ENCODE measurements at places on chromosomes 3 and 15.

- peak; percentile 17 for DNase-seq
Observed at GRCh38 chr15:70584838-70585706, 178.3 kb downstream of the UACA start.

DNA sequence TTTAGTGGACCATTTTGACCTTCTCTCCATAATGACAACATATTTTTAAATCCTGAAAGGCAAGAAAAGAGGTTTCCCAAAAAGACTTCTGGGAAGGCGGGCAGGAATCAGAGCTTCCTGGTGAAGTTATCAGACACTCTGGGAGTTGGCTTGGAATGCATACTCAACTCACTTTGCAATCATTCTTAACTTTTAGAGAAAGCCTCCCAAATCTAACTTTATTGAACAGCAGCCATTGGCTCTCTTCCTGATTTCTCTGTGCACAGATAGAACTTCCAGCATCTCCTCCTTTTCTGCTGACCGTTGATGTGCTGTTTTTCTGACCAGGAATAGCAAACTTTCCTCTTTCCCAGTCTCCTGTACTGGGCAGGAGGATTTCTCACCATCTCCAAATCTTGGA is 44.6 kb downstream of the PLCL2 start:
- DNase-seq, result no peak

GRCh38 chr3:126654571-126655383 is at the start of gene TXNRD3:
TXNRD3 (minus strand) TSS chr3:126655124.
- peak; percentile 52 for DNase-seq

GRCh38 chr15:75727851-75728715 is 15.4 kb upstream of the CSPG4 start:
- peak; percentile 67 for DNase-seq

DNA sequence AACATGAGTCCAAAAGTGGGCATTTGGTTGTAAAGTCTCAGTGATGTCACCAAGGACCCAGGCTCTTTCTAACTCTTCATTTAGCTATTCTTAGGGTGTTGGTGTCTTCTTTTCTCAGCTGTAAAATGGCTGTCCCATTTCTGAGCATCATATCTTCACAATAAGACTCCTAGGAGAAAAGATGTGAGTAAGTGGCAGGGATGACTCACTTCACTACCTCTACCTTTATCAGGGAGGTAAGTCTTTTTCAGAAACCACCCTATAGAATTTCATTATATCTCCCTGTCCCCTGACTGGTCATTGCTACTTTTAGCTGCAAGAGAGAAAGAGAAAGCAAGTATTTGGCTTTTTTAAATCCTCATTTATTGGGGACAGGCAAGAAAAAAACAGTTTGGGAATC is 300.2 kb upstream of the RBMS3 start:
- DNase-seq, result no peak

GRCh38 chr15:96230526-96231181 is 99.8 kb upstream of the NR2F2 start:
- no peak for DNase-seq

GRCh38 chr15:81723701-81724100 is 322.1 kb downstream of the MEX3B start:
- no peak for DNase-seq

DNA sequence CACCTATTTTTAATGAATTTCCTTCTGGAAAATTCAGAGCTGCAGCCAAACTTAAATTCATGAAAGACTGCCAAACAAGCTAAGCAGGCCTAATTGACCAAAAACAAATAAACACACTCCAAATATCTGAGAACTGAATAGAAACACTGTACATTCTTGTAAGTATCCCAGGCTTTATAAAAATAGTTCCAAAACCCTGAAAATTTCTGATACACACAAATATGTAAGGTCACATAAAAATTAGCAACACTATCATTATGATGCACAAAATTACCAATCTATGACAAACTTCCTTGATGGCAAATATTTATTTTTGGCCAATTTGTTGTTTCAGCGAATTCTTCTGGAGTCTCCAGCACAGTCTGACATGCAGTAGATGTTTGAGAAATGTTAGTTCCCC is 117.9 kb upstream of the UBE2E2 start:
- DNase-seq, result no peak

GRCh38 chr3:28698706-28699105 is 350.1 kb upstream of the AZI2 start:
- no peak for DNase-seq

GRCh38 chr3:97430601-97431000 is 334.0 kb upstream of the ARL6 start:
- no peak for DNase-seq

GRCh38 chr3:43289401-43289800 is 3.1 kb downstream of the SNRK start:
- no peak for DNase-seq

- no peak for DNase-seq
Observed at GRCh38 chr3:30232142-30232541, 374.3 kb upstream of the TGFBR2 start.

DNA sequence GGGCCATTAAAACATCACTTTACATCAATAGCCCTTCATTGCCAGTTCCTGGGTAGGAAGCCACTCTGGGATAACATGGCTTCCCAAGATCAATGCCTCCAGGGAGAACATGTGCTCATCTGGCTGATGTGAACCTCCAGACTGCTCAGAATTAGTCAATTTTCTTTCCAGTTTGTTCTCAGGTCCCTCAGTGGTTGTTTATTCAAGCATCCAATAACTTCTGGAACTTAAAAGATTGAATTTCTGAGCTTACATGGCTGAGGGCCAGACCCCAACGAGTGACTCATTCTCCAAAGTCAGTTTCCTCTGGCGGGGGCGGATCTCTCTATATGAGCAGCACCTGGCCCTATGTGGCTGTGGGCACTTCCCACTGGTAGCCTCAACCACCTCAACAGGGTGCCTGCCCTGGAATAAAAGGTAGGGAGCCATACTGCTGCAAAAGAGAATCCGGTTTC is 34.0 kb downstream of the LYZL4 start:
- DNase-seq, result no peak

DNA sequence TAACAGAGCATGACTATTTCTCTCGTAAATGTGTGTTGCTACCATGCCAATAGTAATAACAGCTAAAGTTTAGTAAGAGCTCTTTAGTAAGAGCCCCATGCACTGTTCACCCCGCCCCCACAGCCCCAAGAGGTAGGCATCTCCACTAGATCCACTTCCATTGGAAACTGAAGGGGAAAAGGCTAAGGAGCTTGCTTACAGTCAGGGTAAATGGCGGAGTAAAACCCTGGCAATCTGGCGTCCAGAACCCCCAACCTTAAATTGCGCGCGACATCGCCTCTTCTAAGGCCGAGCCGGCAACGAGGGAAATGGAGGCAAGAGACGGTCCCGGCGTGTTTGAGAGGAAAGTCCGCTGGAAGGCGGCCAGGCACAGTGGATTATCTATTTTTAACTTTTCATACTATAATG is 654 bp upstream of the C3orf38 start:
- DNase-seq, result no peak

- no peak for DNase-seq
Observed at GRCh38 chr15:79136434-79137046, 46.0 kb upstream of the RASGRF1 start.

- DNase-seq, result no peak
Observed at GRCh38 chr15:91882858-91883586, 29.5 kb downstream of the SLCO3A1 start.

- no peak for DNase-seq
Observed at GRCh38 chr3:71360180-71360579, 223.3 kb downstream of the FOXP1 start.

GRCh38 chr3:73716418-73716817 is 91.7 kb upstream of the PDZRN3 start:
- DNase-seq, result no peak

- no peak for DNase-seq
Observed at GRCh38 chr15:45143946-45144345, 14.2 kb downstream of the DUOX1 start.

DNA sequence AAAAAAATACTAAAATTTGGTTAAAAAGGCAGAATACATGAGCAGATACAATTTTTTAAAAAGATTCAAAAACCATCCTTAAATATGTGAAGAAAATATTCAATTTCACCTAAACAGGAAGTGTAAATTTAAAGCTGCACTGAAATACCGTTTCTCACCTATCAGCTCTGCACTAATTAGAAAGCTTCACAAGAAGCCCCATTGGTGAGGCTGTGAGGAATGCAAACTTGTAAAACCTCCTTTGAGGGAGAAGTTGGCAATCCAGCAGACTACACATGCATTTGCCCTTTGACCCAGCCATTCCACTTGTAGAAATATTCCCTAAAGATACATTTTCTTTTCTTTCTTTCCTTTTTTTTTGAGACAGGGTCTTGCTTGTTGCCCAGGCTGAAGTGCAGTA is 18.8 kb downstream of the BLM start:
- no peak for DNase-seq

DNA sequence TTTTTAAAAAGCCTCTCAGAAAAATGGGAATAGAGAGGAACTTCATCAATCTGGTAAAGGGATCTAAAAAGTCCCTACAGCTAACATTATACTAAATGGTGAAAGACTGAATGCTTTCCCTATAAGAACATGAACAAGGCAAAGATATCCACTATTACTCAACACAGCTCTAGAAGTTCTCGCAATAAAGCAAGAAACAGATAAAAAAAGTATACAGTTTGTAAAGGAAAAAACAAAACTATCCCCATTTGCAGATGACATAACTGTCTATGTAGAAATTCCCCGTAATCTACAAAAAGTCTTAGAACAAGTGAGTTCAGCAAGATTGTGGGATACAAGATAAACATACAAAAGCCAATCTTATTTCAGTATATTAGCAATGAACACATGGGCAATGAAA is 15.4 kb downstream of the EDC3 start:
- DNase-seq, result no peak

DNA sequence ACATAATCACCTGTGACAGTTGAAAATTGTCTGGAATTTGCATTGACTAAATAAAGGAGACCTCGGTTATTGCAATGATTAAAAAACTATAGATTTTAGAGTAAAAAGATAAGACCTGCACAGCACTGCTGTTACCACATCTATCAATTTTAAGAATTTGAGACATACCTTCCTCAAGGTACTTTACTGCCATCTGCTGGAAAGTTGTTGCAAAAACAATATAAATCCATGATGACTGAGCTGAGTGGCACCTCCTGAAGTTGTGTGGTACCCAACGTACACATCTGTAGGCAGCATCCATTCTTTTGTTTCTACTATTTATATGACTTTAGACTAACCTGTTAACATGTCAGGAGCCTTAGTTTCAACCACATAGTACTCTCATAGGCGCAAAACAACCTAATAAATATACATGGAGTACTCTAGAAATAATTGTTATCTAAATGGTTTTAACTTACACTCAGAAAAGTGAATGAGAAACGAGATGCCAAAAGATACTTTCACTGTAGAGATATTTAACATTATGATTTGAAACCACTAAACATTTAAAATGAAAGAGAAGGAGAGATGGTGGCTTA is 106.7 kb downstream of the GHSR start:
- no peak for DNase-seq

DNA sequence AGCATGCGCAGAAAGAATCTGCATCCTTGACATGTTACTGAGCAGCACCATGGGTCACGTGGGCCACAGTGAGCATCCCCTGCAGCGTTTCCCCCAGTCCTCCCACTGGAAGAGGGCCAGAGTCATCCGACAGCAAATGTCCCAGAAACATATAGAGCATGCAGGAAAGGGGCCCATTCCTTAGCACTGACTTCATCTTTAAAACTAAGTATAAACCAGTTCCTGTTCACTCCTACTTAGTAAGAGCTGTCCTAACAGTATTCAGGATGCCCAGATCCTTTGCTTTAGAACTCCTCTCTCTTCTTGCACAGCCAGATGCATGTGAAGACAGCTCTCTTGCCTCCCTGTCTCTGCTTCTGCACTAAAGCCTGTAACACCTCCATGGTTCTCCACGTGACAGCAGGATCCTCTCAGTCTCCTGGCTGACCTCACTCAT is 79.3 kb upstream of the OXTR start:
- DNase-seq, result no peak

DNA sequence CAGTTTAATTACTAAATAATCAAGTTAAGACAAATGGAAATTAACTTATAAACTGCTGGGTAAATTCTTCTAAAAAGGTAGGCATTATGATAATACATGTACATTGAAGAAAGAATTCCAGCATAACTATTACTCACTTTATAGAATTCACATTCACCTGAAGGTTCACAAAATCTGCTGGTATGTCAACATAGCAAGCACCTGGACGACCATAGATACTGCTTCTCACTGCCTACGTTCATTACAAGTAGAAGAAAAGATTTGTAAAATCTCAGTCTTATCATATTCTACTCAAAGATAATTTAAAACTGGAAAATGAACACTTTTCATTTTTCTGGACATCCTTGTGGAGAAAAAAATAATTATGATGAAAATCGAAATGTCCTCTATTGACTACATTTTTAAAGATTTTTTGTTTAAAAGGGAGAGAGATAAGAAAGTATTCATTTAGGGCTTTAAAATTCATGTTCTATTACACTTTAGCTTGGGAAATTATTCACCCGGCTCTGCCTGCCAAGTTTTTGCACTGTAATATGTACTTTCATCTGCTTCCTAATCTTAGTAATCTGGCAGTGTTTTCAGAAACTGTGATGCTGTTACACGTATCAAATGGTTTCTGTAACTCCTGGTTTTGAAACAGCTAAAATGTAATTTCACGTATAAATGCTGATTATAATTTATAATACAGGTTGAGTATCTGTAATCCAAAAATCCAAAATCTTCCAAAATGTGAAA is 16.1 kb downstream of the HACL1 start:
- no peak for DNase-seq

DNA sequence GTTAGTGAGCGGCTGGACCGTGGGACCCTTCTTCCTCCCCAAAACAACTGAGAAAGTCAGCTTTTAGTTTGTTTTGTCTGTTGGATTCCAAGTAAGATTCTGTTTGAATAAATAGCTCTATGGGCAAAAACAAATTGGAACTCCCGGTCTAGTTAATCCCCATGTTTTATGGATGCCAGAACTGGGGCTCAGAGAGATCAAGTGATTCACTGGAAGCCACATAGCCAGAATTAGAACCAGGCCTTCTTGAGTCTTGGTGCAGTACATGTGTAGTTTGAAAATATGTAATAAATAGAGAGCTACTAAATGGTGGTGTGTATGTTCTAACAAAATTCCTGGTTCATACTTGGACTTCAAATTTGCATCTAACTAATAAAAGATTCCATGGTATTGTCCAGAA is 29.3 kb upstream of the POLR2M start:
- DNase-seq, result no peak

GRCh38 chr3:46849045-46849631 is 14.1 kb downstream of the MYL3 start:
- DNase-seq, result no peak

GRCh38 chr3:66416556-66417304 is 84.1 kb downstream of the LRIG1 start:
- no peak for DNase-seq

GRCh38 chr3:10928407-10928960 is 64.1 kb upstream of the SLC6A1 start:
- DNase-seq, result no peak

DNA sequence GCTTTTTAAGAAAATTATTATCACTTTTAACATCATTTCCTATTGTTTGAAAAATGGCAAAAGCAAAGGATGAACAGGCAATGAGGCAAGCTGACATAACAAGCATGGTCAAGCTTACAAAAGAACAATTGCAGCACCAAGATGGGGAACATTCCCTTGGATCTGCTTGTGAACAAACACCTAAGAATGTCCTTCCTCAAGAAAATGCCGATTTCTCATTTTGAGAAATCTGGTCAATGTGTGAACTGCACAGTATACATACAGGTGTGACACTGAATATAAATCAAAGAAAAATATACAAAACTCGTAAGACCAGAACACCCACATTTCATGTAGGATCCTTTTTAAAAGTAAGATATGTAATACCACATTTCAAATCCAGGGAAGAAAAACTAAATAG is 58.9 kb downstream of the LRRFIP2 start:
- no peak for DNase-seq

GRCh38 chr3:188242436-188243123 is 88.6 kb downstream of the LPP start:
- no peak for DNase-seq

Measured in T-helper 9 cell (primary cell).